HT1080 (cell line): ENCODE measurements at places on chromosomes 16 and 17. TPM values are rescaled to one million over a fixed set of nuclear protein-coding genes. Genes with fewer than 3 reads are reported as not detected.

Gene ALOX12B
- 0.51 TPM in 1 of 2 replicates, not detected in the other for total RNA-seq

Gene OSGIN1
- 2.1 and 3.8 TPM in 2 replicates for total RNA-seq

Gene ZNF423
- not detected in 2 replicates for total RNA-seq

Gene BFAR
- 83.2 and 92.3 TPM in 2 replicates for total RNA-seq

Gene ITGB4
- total RNA-seq = 1.1 and 1.4 TPM in 2 replicates

Gene BICDL2
- not detected in 2 replicates for total RNA-seq

Gene CSH2
- total RNA-seq = not detected in 2 replicates

Gene MYADML2
- not detected in 2 replicates for total RNA-seq

Gene C17orf75
- total RNA-seq = 24.3 and 26.2 TPM in 2 replicates

Gene AIPL1
- total RNA-seq = not detected in 2 replicates

Gene ST6GALNAC2
- not detected in 2 replicates for total RNA-seq

Gene C16orf46
- total RNA-seq = not detected in 2 replicates
